ENCODE measurements at places on chromosomes 3 and 15.

DNA sequence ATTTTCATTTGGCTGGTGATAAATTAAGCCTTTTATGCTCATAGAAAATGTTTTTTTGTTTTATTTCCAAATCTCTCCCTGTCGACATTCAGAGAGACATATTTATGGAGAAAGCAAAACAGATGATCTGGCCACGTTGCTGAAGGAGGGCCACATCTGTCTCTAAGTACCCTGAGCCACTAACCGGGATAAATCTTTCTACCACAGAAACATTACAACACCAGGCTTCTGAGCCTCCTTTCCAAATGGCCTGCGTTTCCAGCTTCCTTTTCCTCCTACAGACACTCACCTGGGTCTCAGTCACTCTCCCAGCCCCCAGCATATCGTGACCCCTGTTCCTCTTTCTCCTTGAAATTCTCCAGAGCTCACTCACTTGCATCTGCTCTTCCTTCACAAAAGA lies 161.0 kb downstream of the ARRDC4 start:
- DNase-seq: no peak

DNA sequence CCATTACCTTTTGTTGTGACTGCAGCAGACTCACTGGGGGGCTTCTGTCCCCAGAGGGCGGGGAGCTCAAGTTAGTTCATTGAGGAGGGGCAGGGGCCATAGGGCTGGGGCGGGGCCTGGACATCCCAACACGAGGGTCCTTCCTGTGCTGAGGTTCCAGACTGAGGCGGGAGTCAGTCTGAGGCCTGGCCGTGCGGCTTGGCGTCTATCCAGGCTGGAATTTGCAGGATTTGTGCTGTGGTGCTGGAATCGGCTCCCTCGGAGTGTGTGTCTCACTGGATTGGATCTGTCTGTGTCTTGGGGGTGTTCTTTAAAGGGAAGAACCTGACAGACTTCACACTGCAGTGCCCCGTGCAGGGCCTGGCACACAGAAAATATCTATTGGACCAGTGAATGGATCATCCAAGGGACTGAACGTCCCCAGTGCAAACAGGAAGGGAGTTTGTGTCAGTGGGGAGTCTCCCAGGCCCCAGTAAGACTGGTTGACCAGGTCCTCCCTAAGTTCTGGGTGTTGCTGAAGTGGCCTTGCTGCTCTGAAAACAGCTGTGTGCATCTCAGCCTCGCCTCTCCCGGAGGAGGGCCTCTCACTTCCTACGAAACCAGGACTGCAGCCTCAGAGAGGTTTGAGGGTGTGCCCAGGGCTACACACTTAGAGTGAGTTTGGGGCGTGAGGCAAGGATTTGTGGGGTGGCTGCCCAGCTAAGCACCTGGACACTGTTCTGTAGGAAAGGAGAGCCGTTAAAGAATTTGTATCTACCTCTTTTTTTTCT lies 26.1 kb downstream of the GOLGA6L2 start:
- DNase-seq: no peak

DNA sequence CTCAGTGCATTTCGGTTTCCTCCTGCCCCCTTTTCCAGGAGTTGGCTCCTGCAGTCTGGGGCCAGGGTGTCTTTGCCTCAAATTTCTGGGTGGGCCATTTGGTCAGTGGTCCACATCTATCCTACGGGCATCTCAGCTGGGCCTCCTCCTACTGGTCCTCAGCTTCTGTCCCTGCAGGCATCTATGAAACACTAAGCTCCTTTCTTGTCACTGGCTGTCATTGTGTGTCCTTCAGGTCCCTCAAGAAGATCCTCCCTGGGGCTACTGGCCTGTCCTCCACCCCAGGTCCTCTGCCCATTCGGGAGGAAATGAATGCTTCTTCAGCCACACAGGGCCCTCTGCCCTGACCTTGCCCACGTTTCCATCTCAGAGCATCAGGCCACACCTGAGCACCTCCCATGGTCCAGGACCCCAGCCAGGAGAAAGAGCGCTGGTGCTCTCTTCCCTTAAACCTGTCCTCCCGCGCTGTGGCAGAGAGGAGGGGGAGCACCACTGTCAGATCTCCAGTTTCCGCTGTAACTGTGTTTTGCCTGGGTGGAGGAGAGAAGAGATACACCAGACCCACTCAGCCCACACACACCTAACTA lies 1.8 kb downstream of the PRR23E start:
- no peak for DNase-seq

DNA sequence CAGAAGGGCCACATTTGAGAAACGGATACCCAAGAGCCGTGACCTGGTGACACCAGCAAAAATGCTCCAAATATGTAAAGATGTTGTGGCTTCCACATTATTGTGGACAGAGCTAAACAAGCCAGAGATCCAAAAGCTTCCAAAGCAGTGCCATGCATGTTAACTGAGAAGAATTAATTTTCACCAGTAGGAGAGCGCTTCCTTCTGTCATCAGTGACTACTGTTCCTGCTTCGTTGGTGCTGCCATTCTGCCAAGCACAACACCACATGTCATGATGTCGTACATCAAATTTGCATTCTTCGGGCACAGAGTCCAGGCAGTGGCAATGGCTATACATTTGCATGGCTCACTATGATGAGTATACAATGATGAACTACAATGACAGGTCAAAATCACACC lies 19.1 kb upstream of the CHST2 start:
- no peak for DNase-seq

GRCh38 chr3:89138048-89138447 lies 30.6 kb downstream of the EPHA3 start:
- DNase-seq: no peak

- DNase-seq: no peak
Observed at GRCh38 chr3:147620906-147621305, 211.7 kb downstream of the ZIC1 start.

DNA sequence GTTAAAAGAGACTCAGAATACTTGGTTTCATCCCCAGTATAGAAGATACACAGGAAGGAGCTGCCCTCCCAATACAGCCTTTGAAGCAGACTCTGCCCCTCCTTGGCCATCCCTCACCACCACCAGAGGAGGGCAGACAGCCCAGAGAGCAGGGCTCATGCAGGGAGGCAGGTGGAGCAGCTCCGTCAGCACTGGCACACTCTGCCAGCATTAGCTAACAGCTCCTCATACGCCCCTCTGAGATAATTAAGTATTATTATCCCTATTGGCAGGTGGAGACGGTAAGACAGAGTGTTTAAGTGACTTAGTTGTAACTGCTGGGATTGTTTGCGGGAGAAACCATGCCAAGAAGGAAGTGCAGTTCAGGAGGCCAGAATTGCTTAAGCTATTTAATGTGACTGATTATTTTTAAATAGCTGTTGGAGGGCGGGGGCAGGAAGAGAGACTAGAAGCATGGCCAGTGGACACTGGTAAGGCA lies 434.0 kb downstream of the EPHB1 start:
- DNase-seq: no peak

- DNase-seq: no peak
Observed at GRCh38 chr3:190076136-190076535, 44.6 kb downstream of the P3H2 start.

DNA sequence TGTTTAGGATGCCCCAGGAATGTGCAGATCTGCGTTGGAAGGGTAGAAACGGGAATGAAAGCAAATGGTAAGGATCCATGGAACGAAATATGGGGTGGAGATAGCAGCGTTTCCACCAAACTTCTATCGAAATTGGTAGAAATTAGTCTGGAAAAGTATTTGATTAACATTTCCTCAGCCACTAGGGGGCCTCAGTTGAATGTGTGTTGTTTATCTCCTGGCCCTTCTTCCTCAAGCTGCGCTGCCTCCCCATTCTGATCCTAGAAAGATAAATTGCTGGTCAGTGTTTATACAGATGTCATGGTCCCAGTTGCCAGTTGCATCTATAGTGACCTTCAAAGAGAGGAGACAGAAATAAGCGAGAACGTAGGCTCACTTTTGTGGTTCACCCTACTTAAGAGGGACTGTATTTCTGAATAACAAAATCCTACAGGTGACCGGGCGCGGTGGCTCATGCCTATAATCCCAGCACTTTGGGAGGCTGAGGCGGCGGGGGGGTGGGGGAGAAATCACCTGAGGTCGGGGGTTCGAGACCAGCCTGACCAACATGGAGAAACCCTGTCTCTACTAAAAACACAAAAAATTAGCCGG lies 457.1 kb downstream of the SQOR start:
- DNase-seq: no peak

DNA sequence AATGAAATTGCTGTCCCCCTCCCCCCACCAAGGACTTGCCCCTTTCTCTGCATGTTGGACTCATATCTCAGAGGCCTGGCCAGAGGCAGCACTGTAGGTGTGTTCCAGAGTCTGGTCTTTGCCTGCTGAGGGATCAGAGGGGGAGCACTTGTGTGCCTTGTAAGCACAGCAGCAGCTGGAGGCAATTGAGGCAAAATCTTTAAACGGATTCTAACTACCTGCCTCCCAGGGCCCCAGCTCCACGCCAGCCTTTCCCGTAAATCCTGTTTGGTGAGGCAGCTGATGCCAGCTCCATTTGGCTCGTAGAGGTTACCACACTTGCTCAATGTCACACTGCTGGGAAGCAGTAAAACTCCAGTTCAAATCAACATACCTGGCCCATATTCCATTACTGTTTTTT lies 2.3 kb upstream of the IDH2 start:
- no peak for DNase-seq

- DNase-seq: no peak
Observed at GRCh38 chr3:55584716-55585368, 97.7 kb upstream of the WNT5A start.

DNA sequence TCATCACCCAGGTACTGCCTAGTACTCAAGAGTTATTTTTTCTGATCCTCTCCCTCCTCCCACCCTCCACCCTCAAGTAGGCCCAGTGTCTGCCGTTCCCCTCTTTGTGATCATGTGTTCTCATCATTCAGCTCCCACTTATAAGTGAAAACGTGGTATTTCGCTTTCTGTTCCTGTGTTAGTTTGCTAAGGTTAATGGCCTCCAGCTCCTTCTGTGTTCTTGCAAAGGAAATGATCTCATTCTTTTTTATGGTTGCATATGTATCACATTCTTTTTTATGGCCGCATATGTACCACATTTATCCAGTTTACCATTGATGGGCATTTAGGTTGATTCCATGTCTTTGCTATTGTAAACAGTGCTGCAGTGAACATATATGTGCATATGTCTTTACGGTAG lies 8.2 kb upstream of the GANC start:
- DNase-seq: no peak

DNA sequence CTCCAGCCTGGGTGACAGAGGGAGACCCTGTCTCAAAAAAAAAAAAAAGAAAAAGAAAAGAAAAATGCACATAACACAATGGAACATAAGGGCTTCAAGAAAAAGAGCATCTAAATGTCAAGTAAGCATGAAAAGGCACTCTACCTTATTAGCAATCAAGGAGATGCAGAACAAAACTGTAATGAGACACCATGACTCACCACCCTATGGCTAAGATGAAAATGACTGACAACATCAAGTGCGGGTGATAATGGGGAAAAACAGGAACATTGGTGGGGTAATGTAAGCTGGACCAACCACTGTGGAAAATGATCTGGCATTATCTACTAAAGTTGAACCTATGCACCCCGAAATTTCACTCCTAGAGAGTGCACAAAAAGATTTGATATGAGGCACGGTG lies 19.6 kb upstream of the NSMCE3 start:
- no peak for DNase-seq

- no peak for DNase-seq
Observed at GRCh38 chr15:60887139-60887538, 342.0 kb downstream of the RORA start.

DNA sequence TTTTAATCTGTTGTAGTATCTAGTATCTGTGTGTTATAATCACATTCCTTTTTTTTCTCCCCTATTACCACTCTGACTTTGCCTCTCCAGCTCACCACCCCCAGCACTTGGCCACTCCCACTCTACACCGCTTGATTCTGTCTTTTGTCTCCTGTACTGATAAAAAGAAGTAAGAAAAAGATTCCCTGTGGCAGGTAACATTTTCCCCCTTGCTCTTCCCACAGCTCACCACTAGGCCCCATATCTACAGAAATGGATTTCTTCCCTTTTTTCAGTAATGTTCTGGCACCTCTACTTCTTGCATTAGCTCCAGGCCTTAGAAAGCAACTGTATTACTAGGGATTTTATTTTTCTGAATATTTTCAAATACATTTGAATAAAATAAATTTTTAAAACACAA lies 25.6 kb downstream of the KCNH8 start:
- no peak for DNase-seq

GRCh38 chr3:76372497-76372896 lies 587.1 kb upstream of the ZNF717 start:
- DNase-seq: no peak

DNA sequence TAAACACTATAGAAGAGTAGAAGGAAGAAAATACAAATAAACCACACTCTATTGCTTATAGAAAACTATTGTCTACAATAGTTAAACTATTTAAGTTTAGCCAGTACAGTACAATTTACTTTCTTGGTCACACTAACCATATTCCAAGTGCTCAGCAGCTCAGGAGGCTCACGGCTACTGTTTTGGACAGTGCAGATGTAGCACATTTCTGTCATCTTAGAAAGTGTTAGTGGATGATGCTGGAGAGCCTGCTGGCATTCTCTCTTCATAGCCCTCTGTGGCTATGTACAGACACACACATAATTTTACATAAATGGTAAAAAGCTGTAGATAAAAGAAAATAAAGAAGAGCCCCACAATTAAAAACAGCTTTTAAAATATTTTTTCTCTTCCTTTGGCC lies 23.8 kb downstream of the NUDT16 start:
- no peak for DNase-seq

GRCh38 chr15:65337436-65338070 lies 33.1 kb downstream of the RNU5B-1 start:
- DNase-seq: no peak

DNA sequence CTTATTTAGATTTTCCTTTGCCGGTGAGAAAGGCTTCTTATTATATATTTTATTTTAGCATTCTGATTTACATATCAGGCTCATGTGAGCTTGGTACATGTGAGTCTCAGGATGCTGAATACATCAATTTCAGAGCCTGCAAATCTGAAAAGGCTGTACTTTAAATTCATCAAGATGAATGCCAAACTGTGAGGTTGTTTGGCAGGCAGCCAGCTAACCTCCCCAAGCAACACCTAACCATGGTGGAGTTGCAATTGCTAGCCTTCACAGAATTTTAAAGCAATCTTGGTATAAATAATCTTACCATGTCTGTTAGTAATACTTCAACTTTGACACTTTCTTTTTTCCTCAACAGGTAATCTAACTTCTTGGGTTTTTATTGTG lies 252.5 kb downstream of the CDIN1 start:
- no peak for DNase-seq

GRCh38 chr3:13567684-13568514 lies 19.0 kb downstream of the FBLN2 start:
- DNase-seq: no peak

DNA sequence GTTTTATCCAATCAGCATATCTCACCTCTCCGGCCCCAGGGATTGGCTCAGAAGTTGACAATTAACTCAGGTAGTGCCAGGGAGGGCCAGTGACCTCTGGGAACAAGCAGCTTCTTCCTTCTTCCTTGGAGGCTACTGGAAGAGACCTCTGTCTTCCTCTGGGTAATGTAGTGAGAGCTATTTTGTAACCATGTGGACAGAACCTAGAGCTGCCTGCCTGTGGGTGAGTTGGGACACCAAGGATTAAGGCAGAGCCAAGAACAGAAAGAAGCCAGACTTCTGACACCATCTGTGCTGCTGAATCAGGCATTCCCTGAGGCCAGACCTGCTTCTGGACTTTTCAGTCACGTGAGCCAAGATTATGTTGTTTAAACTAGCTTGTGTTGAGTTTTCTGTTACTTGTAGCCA lies 5.9 kb upstream of the NDUFAF1 start:
- no peak for DNase-seq
